ENCODE measurements at places on chromosomes 7 and 10.

DNA sequence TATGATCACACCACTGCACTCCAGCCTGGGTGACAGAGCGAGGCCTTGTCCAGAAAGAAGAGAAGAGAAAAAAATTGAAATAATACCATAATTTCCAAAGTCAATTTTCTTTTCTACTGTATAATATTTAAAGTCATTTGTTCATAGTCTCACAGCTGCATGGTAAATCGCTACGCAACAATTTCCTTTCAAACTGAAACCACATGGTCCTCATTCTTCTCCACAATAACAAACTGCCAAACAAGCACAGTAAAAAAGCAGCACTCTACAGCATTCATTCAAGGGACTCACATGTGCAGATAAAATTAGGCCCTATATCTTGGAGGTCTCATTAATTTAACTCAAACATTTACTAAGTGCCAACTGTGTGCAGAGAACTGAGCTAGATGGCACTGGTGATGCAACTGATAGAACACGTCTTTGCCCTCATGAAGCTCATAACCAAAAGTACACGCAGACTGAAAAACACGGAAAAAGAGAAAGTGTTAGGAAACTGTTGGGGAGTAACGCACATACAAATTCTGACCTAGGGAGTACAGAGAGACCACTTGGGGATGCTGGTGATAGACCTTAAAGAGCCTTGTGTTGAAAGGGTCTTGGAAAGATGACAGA is 68.4 kb upstream of the SRRM3 start:
- no peak for DNase-seq

- DNase-seq, result no peak
Measured at GRCh38 chr10:61804414-61804813, 97.1 kb upstream of the ARID5B start.

GRCh38 chr7:30270921-30271320 is 13.5 kb upstream of the ZNRF2 start:
- DNase-seq, result no peak

DNA sequence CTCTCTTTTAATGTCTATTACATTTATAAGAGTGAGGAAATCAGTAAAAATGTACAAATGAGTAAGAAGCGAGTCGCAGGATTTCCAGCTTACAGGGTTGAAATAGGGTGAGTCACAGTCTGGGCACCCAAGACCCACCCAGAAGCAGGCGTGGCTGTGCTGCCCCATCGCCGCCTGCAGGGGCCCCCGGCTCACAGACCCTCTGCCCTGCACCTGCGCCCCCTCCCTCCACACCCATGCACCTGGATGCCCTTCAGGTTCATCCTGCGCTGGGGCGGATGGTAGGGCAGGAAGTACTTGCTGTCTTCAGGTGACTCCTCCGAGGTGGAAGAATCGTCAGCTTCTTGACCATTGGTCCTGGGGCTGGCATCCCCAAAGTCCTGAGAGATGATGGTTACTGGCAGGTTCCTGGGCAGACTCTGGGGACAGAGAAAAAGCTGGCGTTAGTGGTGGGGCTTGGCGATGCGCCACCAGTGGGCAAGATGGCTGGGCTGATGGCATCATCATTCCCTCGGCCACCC is 90.2 kb upstream of the GNA12 start:
- no peak for DNase-seq
